ENCODE measurements at places on chromosomes 4 and X.

GRCh38 chr4:101958547-101958946, 168.0 kb downstream of the BANK1 start:
- DNase-seq: no peak

- DNase-seq: peak; percentile 24
Measured at GRCh38 chrX:39577985-39578869, 519.5 kb downstream of the BCOR start.

DNA sequence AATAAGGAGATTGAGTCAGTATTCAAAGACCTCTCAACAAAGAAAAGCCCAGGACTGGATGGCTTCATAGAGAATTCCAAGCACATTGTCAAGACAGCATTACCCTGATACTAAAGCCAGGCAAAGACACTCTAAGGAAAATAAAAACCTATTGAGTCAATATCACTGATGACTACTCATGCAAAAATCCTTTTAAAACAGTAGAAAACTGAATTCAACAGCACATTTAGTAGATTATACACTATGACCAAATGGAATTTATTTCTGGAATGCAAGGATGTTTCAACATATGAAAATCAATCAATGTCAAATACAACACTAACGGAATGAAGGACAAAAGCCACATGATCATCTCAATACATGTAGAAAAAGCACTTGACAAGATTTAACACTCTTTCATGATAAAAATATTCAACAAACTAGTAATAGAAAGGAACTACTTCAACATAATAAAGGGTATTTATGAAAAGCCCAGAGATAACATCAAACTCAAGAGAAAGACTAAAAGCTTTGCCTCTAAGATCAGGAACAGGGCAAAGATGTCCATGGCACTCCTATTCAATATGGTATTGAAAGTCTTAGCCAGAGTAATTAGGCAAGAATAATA, 633.3 kb downstream of the ANKRD50 start:
- DNase-seq: no peak

GRCh38 chrX:109351557-109351956, 130.3 kb downstream of the GUCY2F start:
- no peak for DNase-seq

DNA sequence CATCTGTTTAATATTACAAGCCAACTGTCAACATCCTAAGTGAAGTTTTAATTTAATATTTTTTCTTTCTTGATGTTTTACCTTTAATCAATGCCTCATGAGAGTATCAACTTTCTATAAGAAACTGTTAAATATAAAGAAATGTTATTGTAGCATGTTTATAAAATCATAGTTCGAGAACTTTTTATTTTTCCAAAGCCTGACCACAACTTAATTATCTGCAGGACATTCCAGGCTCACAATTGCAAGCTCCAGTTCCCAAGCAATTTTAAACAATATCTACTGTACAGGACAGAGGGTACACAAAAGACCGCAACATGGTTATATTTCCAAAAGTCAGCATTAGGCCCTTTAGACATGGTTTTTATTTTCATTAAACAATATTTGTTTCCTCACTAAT, 20.1 kb downstream of the STX18 start:
- no peak for DNase-seq

DNA sequence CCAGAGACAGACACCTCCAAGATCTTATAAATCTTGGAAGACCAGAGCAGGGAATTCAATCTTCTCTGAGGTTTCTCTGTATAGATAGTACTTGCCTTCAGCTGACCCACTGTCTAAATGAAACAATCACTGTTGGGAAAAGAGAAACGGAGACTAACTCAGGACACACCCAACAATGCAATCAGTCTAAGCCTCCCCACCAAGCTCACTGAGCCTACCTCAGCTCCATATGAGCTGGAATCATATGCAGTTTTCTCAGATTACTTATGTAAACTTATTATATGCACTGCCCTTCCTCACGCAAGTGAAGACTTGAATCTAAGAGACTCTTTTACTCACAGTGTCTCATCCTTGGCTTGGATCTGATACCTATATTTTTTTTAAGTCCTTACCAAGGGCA, 110.5 kb downstream of the PCDH19 start:
- no peak for DNase-seq

DNA sequence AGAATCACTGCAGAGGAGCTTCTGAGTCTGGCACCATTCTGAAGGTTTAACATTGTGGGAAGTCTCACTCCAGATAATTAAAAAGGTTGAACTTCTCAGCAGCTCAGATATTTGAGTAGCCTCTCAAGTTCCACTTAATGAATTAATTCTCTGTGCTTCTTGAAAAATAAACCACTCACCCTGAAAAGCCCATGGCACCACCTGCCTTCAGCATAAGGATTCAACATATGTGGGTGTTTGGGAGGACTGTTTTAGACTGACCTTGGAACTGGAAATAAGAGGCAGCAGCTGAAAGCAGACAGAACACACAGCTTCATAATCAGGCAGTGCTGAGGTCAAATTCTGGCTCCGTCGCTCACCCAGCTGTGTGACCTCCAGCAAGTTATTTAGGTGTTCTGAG, 100.6 kb downstream of the KCNIP4 start:
- DNase-seq: no peak

GRCh38 chr4:76305971-76306881, at the start of gene STBD1:
STBD1 (plus strand) TSS chr4:76306733; CDS start chr4:76306770, 37 bp downstream.
- peak; percentile 82 for DNase-seq

DNA sequence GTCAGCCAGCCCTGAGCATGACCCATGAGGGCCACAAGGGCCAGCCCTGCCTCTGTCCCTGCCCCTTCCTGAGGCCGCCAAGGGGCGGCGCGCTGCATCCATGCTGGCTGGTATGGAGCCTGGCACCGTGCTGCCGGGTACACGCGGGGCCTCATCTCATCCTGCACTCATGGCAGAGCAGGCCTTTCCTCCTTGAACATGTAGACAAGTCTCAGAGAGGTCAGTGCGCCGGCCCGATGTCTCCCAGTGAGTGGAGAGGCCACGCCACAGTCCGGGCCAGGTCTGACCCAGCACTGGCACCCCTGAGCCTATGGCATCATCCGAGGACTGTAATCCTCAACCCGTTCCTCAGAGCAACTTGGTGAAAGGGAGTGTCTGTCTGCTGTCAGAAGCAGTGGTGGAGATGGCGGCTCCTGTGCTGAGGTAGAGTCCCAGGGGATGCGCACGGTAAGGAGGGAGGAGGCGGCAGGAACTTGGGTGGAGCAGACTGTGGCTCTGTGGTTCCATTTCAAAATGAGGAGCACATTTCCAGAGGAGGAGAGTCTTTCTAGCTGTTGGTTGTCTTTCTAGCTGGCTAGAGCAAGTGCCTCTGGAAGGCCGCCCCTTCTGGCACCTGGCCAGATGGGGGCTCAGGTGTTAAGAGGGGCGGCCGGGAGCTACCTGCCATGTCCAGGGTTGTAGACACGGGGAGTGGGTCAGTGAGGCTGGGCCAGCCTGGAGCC, 32.8 kb downstream of the TRMT44 start:
- DNase-seq: peak; percentile 84

- DNase-seq: no peak
Measured at GRCh38 chrX:102650903-102651241, 411 bp upstream of the GPRASP1 start.

GRCh38 chrX:153646620-153647373, at the start of gene DUSP9:
DUSP9 (plus strand) TSS chrX:153647203; CDS start chrX:153647954, 751 bp downstream.
- DNase-seq: no peak

- DNase-seq: no peak
Measured at GRCh38 chr4:168811207-168811606, 198.8 kb downstream of the CBR4 start.

- no peak for DNase-seq
Measured at GRCh38 chrX:14309431-14309830, 219.9 kb upstream of the GLRA2 start.

DNA sequence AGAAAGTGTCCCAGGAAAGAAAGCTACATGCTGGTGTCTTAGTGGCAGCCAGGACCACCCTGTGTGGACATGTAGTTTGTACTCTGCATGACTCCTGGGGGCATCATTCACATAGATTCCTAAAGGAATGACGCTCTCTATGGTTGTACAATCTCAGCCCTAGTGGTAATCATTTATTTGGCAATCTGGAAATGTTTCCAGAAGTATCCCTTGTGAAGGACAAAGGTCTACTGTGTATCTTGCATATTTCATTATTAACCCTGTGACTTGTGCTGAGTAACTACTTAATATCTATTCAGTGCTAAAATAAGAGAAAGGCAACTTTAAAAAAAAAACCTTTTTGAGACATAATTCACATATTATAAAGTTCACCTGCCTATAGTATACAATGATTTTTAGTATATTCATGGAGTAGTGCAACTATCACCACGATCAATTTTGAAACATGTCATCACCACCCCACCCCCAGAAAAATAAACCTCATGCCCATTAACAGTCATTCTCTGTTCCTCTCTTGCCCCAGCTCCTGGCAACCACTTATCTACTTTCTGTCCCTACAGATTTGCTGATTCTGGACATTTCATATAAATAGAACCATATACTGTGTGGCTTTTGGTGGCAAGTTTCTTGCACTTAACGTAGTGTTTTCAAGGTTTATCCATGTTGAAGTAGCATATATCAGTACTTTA, 51.7 kb downstream of the SHROOM3 start:
- no peak for DNase-seq

GRCh38 chr4:185480016-185480732, 8.6 kb upstream of the CCDC110 start:
- DNase-seq: no peak

DNA sequence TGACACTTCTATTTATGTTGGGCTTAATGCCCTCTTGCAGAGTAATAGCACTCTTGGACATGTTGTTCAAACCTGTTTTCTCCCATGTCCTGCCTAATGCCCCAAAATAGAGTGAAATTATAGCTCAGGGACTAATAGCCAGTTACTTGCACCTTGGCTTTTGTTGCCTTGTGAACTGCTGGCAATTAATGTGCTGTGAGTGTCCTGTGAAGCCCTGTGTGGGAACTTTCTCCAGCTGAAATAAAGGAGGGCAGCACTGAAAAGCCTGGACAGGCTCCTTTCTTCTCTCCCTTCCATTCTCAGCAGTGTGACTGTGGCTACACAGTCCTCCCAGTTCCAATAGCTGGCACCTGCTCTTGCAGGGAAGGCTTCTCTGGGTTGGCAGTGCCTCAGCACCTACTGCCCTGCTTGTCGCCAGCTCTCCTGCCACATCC, 72.4 kb downstream of the DCLK2 start:
- no peak for DNase-seq

Data from SJSA1 (cell line).